Midbrain (tissue), 1 donor: ENCODE measurements at places on chromosomes 2 and 18.

GRCh38 chr2:236008857-236009256 is 159.3 kb downstream of the GBX2 start:
- no peak for DNase-seq

DNA sequence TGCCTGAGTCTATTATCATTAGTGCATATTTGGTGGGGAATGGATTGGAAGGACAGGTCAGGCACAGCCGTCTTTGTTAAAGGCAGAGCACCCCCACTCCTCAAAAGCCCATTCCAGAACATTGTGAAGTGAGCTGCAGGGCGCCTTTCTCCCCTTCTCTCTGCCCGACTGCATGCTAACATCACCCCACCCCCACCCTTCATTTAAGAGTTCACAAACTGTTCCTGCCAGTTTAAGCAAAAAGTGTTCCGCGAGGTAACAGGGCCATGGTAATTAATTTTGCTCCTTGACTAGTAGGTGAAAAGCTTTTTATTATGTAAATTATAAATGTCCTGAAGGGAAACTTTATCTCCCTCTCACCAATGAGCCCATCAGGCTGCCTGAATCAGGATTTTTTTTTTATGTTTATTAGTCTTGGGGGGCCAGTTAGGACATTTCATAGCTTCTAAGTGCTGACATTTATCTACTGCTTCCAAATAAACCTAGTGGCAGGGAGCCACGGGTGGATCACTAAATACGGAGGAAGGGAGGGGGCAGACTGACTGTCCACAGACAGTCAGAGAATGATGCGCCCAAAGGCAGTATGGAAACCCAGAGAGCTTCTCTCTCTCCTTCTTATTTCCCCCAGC is 99.4 kb downstream of the FTCDNL1 start:
- DNase-seq: no peak

DNA sequence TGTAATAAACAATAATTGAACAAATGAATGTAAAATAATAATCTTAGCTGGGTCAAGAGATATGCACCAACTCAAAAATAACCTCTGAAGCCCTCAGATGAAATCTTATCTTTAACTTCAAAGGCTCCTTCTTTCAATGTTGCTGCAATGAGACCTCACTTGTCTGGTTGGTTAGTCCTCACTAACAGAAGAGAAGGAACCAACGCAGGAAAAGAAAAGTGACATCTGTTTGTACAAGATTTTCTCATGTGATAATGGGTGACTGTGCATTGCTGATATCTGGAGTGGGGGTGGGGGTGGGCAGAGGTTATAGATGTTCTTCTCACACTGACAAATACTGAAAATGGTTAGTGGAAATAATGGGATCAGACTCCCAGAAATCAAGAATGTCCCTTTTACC is 2.6 kb downstream of the SCN7A start:
- DNase-seq: no peak

GRCh38 chr2:106789185-106789584 is 96.8 kb downstream of the ST6GAL2 start:
- no peak for DNase-seq

DNA sequence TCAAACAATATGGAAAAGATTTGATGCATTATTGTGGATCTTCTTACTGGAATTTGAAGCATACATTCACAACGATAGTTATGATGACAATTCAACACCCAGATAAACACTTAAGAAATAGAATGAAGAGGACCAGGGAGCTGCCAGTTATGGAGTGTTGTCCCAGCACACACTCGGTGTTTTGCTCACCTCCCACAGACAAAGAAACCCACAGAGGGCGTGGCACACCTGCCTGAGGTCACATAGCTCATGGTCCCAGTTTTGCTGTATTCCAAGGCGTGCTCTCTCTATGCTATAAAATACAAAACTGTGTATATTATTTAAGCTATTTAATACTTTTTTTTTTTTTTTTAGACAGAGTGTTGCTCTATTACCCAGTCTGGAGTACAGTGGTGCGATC is 31.1 kb downstream of the EFR3B start:
- no peak for DNase-seq

DNA sequence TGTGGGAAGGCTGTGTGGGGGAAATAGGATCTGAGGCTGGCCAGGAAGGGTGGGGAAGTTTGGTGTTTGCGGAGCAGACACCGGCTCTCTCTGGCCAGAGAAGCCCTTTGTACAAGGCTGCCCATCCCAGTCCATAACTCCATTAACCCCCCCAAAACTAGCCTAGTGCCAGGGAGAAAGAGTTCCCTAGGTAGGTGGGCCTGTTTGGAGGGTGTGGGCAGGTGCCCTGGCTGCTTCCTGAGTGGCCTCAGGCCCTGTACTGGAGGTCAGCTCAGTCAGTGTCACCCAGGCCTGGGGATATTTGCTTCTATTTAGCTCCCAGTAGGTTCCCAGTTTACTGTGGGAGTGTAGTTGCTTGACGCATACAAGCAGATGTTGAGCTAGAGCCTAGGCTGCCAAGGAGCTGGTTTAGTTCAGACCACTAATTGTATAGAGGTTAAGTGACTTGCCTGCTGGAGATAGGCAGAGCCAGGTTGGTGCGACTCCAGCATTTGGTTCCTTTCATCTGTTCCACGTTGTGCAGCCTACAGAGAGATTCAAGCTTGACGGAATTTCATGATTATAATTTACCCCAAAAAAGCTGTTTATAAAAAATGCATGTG is 2.9 kb upstream of the GREB1 start:
- no peak for DNase-seq

DNA sequence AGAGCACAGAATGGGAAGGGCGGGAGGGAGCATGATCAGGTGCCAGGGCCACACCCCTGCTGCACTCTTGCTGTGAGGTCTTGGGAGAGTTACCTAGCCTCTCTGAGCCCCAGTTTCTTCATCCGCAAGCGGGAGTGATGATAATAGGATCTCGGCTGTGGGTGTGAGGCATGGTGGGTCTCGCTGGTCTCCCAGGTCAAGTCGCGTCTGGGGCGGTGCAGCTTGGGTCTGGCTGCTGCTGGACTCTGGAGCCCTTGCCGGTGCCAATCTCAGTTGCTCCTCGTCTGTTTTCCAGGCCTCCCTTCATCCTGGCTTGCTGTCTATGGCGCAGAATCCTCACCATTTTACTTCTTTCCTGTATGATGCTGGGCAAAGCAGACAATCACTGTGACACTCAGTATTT is 130.3 kb upstream of the RAB12 start:
- no peak for DNase-seq

GRCh38 chr2:15432642-15433256 is 128.4 kb downstream of the NBAS start:
- DNase-seq: no peak

GRCh38 chr2:202778217-202778616 is 93.3 kb downstream of the ICA1L start:
- no peak for DNase-seq

- no peak for DNase-seq
These were observed 145.5 kb upstream of the ITGA6 start for GRCh38 chr2:172281648-172282570.

DNA sequence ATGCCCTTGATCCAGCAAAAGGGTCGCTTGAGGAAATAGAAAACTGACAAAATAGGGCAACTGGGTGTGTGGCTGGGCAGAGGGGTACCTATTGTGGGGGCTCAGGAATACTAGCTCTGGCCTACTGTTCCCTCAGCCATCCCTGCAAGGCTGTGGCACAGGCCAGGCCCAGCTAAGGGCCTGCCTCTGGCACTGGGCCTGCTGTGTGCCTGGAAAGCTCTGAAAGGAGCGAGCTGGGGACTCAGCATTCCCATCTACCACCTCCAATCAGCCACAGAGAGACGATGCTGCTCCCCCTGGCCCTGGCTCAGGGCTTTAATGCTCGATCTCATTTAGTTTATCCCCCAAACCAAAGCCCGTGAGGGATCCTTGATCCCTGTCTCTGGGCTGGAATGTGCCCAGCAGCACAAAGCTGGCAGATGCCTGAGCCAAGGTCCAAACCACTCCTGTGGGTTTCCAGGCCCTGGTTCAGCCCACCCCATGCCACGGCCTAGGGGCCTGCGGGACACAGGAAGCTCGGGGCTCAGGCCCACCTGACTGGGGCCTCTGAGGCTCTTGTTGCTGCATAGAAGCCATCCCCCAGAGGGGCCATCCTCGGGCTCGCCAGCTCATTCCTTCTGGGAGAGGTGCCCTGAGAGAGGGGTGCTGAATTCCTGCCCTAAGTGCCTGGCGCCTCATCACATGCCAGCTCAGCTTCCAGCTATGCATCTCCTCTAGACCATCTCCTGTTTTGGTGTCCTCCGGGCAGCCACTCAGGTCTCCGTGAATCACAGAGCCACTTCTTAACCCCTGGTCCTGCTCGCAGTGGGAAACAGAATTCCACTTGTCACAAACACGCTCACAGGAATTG is 43.0 kb upstream of the KCNF1 start:
- DNase-seq: no peak
